Nucleus accumbens (tissue), 56 donors: ENCODE measurements at places on chromosomes 2 and 18.

DNA sequence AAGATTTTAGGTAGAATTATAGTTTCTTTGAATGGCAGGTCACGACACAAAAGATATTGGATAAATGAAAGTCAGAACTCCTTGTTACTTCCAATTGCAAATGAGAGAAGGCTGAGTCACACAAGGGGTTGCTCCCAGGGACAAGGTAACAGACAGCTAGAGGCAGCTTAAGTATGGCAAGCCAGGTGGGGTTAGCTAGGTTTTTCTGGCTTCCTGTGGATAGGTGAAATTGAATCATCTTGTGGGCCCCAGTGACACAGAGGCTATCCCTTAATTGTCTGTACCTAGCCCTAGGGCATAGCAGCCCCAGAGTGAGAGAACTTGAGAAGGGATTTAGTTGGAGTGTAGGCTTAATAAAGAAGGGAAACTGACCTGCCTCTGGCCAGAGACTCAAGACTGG, 407.7 kb upstream of the SLC8A1 start:
- DNase-seq = no peak

DNA sequence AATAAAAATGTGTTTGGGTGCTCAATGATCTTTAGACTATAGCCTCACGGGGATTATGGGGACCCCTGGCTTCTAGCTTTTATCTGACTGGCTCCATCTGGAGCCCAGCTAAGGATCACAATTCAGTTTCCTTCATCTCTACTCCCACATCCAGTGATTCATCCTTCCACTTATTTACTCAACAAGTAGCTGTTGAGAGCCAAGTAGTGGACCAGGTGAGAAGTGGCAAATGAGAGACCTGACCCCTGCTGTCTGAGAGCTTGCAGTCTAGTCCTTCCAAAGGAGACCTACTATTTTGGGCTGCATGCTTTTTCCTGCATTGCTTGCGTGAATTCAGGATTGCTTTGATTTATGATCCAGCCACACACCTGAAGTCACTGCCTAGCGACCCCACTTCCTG, 10.7 kb upstream of the DSG3 start:
- DNase-seq = no peak

DNA sequence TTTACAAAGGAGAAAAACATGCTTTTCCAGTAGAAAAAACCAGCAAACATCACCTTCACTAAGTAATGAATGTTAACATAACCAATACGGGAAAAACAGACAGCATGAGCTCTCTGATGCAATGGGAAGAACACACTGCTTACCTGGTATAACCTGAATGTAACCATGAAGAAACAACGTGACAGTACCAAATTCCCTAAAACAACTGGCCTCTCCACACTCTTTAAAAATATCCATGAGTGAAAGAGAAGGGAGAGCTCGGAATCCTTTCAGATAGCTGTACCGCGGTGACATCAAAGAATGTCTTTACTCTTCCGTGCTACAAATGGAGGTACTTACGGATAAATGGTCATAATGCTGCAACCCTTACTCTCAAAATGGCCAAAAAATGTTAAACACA, 32.1 kb downstream of the SAP130 start:
- DNase-seq = no peak

DNA sequence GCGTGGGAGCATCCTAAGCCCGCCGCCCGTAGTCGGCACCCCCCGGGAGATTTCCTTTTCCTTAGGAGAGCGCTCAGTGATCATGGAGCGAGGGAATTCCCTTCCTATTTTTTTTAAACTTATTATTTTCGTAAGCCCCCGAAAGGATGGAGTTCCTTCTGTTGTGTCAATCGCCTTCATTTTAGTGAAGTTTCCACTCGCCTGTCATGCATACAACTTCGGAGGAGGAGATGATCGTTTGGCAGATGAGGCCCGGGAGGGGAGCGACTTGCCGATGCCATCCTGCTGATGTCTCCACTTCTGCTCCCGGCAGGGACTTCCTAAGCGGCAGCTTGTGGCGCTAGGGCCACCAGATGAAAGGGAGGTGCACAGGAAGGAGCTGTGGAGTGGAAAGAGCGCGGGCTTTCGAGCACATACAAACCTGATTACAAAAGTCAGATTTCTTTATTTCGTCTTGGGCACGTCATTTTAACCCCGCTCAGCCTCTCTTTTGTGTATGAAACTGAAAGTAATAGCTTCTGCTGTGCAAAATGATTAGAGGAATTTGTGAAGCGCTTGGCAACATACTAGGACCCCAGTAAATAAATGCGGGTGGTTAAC, at the start of gene ADGRF3:
Gene ADGRF3, minus strand, starts transcription at position 336 of the 600 bp plus-strand sequence. CDS start 555 bp downstream, outside the sequence.
- DNase-seq = peak; percentile 34

DNA sequence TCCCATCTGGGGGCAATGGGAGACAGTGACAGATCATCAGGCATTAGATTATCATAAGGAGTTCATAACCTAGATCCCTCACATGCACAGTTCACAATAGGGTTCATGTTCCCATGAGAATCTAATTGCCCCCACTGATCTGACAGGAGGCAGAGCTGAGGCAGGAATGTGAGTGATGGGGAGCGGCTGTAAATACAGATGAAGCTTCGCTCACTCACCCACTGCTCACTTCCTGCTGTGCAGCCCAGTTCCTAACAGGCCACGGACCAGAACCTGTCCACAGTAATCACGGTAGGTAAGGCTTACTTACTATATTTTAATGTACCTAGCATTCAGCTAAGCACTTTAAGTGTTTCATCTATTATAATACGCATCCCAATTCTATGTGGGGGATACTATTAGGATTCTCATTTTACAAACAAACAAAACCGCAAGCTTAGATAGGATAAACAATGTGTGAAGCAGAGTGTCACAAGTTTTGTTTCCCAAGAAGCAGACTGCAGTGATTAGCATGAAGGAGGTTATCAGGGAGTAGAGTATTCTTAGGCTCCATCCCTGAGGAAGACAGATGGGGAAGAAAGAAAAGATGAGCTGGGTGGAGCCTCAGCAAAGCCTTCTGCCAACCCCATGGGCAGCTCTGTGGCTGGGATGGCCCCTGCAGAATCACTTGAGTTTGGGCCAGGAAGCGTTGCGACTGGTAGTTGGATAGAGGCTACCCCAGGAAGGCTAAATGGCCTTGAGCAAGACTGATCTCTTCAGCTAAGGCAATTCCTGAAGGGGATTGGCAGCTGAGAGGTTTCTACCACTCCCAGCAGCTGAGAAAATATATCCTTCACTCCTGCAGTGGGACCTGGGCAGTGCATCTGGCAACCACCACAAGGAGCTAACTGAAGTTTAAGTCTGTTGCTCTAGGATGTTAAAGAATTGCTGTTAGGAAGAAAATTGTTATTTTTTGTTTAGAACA, 133.1 kb downstream of the MREG start:
- DNase-seq = no peak

DNA sequence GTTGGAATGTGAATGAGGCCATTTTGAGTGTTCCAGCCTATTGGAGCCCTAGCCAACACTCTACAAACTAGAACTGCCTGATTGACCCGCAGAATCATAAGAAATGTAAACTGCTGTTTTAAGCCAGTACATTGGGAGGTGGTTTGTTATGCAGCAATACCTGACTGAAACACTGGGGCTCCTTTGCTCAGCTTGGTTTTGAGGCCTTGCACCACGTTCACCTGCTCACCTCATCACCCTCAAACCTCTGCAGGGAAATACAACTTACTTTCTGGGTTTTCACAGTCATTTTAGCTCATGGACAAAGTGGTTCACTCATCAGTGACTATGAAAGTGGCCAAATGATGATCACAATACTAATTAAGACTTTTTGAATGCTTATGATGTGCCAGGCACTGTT, 10.9 kb upstream of the DARS1 start:
- DNase-seq = no peak

- no peak for DNase-seq
Measured at GRCh38 chr2:230602562-230603230, 109.9 kb upstream of the CAB39 start.

- DNase-seq = no peak
Measured at GRCh38 chr2:10613263-10613662, 76.5 kb downstream of the NOL10 start.

GRCh38 chr2:73252238-73253027, 18.3 kb downstream of the CCT7 start:
- no peak for DNase-seq

DNA sequence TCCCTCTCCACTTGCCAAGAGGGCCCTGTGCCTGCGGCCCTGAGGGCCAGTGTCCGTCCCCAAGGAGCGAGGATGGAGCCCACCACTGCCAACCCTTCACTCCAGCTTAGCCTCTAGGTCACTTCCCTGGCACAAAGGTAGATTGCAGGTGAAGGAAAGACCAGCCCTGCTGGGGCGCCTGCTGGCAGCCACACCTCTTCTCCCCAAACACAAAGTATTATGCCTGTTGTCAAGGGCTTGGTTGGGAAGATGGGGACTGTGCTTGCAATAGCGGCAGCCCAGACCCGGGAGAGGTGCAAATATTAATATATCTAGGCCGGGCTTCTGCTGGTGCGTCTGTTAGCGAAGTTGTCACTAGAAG, 7.7 kb downstream of the KCNF1 start:
- DNase-seq = no peak

- no peak for DNase-seq
Measured at GRCh38 chr2:64003239-64003638, 16.0 kb downstream of the VPS54 start.

- DNase-seq = no peak
Measured at GRCh38 chr2:24514820-24515219, 23.8 kb downstream of the NCOA1 start.

- no peak for DNase-seq
Measured at GRCh38 chr2:9102861-9103662, 99.6 kb upstream of the MBOAT2 start.

GRCh38 chr2:181241797-181242196, 215.4 kb upstream of the ITGA4 start:
- no peak for DNase-seq

GRCh38 chr2:173355132-173355865, 627 bp downstream of the CDCA7 start:
- DNase-seq = no peak
